ENCODE measurements at places on chromosomes 2 and 18.

DNA sequence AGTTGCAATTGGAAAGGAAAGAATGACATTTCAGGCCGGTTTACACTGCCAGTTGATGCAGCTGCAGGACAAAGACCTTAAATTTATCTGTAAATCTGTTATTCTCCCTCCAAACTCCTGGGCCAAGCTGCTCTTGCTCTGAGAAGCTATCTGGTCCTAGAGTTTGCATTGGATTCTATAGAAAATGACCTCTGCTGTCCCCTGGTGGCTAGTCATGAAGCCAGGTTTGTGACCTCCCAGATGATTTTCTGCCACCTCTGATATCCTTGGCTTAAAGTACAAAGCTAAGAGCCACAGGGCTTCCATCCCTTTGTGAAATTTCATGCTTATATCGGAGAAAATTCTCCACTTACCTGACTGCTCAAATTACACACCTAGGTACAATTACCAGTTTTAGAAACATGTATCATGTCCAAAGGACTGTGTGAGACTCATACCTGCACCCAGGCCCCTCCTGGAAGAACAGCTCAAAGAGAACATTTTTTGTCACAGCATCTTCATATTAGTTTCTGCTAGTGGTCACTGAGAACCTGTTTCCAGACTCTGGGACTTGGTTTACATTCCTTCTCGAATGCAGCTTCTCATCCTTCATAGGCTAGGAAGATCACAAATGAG, 28.9 kb upstream of the IER3IP1 start:
- DNase-seq, result peak; percentile 48

- DNase-seq, result no peak
Measured at GRCh38 chr18:36465276-36465675, 167.8 kb downstream of the FHOD3 start.

DNA sequence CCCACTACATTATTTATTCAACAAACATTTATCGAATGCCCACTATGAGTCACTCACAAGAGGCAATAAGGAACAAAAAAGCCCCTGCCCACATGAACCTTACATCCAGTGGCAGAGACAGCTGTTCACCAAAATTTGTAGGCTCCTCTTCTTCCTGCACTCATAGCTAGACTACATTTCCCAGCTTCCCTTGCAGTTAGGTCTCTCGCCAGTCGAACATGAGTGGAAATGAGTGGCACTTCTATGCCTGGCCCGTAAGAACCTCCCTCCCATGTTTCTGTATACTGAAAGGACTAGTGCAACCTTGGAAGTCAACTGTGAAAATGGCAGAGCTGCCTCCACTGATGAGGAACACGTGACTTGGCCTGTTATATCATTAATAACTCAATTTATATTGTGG, 19.4 kb upstream of the NCOA1 start:
- DNase-seq, result peak; percentile 23

- no peak for DNase-seq
Measured at GRCh38 chr2:129881786-129882396, 97.6 kb upstream of the RAB6C start.

- DNase-seq, result no peak
Measured at GRCh38 chr18:63890950-63891304, 3.4 kb downstream of the SERPINB2 start.

GRCh38 chr2:126736133-126736874, 80.3 kb downstream of the GYPC start:
- DNase-seq, result no peak

Measured in activated CD4-positive, alpha-beta T cell treated with anti-CD3 and anti-CD28 coated beads, Interleukin-2, amount 10 ng/mL, durations not matched to agents 7 days and 5 days (primary cell).